GM06990 (cell line): ENCODE measurements at places on chromosomes 6 and 20.
A peak's percentile ranks its signal among the peaks of the same experiment; 100 is the strongest.

GRCh38 chr20:57118107-57118769, 148.2 kb downstream of the BMP7 start:
- DNase-seq, result no peak

DNA sequence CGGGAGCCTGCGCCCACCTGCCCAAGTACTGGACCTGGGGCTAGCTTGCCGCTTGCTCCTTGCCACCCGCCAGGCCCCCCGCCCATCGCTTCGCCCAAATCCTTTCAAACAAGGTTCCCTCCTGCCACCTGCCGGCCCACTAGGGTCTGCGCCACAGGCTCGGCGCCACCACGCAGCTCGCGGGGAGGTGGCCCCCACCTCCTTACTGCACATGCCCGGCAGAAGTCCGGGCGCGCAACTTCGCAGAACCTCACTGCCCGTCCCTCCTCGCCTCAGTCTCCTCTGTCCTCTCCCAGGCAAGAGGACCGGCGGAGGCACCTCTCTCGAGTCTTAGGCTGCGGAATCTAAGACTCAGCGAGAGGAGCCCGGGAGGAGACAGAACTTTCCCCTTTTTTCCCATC, 11.2 kb downstream of the GNAS-AS1 start:
- DNase-seq, result peak; percentile 41

DNA sequence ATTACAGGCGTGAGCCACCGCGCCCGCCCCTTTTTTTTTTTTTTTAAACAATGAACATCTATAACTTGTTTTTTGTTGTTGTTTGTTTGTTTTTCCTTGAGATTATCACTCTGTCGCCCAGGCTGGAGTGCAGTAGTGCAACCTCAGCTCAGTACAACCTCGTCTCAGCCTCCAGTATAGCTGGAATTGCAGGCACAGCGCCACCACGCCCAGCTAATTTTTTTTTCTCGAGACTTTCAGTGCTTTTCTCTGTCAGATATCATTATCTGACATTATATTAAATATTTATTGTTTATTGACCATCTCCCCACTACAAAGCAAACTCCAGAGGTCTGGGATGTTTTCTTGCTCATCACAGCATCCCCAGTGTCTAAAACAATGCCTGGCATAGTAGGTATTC, 2.3 kb upstream of the DLK2 start:
- DNase-seq, result no peak

GRCh38 chr6:44078827-44079671, 48.2 kb downstream of the MRPL14 start:
- DNase-seq, result peak; percentile 60

DNA sequence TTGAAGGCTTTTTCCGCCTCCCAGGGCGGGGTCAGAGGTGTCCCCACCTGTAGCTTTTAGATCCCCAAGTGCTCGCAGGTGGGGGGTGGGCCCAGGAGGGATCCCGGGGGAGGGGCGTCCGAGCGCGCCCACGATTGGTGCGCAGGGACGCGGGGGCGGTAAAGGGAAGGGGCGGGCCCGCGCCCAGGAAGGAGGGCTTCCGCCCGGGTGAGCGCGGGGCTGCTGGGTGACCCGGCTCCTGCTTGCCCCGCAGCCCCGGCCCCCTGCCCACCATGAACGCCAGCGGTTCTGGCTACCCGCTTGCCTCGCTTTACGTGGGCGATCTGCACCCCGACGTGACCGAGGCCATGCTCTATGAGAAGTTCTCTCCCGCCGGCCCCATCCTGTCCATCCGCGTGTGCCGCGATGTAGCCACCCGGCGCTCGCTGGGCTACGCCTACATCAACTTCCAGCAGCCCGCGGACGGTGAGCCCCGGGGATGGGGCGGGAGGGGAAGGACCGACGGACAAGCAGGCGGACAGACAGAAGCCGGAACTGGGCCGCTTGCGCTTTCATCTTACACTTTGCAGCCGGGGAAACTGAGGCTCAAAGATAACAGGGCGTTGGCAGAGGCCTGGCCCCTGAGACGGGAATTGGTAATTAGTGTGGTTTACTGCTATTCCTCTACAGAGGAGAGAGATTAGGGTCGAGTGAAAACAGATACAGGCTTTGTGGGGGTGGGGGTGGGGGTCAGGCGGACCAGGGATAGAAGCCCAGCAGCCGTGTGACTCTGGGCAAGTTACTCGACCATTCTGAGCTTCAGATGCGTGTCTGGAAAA, at the start of gene PABPC1L:
PABPC1L (plus strand) TSS at position 189 of the 818 bp plus-strand sequence; CDS start at position 273, 84 bp downstream.
- DNase-seq, result peak; percentile 87

GRCh38 chr20:56381501-56381900, 10.5 kb downstream of the AURKA start:
- no peak for DNase-seq

DNA sequence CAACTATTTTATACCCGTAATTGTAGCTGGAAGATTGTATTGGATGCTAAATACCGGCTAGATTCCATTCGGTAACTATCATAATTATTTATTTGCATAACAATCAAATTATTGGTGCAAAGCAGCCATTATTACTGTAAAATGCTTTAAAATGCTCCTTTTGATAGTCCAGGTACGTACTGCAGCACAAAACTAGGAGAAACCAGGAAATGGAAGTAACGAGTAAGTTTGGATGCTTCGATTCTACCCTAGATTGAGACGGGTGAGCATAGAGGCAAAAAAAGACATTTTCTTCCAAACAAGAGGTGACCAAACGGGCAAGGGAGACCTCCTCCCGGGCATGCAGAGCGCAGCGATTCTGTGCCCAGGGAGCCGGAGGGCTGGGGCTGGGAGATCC, 469 bp upstream of the XRN2 start:
- no peak for DNase-seq

- DNase-seq, result no peak
Measured at GRCh38 chr20:25221592-25222460, 26.1 kb upstream of the PYGB start.

DNA sequence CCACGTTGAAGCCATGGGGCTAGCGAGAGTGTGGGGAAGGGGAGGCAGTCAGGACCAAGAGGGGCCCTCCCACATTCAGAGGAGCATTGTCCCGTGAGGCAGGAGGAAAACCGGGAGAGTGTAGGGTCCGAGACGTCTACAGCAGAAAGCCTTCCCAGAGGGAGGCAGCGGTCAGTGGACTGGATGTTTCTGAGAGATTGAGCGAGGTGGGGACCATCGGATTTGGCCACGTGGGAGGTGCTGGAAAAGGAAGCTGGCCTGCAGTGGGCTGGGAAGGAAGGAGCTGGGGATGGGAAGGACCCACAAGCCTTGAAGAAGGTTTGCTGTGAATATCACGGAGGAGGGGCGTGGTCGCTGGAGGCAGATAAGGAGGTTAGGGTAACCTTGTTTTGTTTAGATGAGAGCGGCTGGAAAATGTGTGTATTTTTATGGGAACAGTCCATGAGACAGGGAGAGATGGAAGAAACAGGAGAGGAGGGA, 119.0 kb upstream of the RNF24 start:
- no peak for DNase-seq

GRCh38 chr6:135782546-135782945, 69.0 kb upstream of the PDE7B start:
- no peak for DNase-seq

GRCh38 chr6:13917141-13917540, 7.6 kb upstream of the RNF182 start:
- no peak for DNase-seq

GRCh38 chr6:65191471-65191870, 515.6 kb downstream of the EYS start:
- DNase-seq, result no peak

GRCh38 chr6:136491754-136492153, 58.5 kb downstream of the MAP7 start:
- DNase-seq, result no peak

DNA sequence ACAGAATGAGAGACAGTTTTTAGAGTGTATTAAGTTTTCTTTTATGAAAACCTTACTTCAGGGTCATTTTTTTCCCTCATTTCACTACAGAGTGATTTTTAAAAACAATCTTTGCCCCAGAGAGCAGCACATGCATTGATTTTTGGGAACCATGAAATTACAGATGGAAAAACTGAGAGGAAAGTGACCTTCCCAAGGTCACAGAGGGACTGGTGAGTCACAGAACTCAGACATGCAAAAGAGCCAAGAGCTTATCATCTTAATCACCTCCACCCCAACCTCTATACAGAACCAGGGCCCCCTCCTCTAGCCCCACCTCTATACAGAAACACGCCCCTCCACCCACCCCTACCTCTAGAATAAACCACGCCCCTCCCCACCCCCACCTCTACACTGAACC, 10.7 kb downstream of the PXMP4 start:
- no peak for DNase-seq

- no peak for DNase-seq
Measured at GRCh38 chr6:3663081-3663480, 88.4 kb downstream of the PXDC1 start.

- DNase-seq, result no peak
Measured at GRCh38 chr6:143123081-143123480, 62.4 kb downstream of the AIG1 start.

- DNase-seq, result no peak
Measured at GRCh38 chr6:111973118-111973761, 80.7 kb upstream of the CCN6 start.

DNA sequence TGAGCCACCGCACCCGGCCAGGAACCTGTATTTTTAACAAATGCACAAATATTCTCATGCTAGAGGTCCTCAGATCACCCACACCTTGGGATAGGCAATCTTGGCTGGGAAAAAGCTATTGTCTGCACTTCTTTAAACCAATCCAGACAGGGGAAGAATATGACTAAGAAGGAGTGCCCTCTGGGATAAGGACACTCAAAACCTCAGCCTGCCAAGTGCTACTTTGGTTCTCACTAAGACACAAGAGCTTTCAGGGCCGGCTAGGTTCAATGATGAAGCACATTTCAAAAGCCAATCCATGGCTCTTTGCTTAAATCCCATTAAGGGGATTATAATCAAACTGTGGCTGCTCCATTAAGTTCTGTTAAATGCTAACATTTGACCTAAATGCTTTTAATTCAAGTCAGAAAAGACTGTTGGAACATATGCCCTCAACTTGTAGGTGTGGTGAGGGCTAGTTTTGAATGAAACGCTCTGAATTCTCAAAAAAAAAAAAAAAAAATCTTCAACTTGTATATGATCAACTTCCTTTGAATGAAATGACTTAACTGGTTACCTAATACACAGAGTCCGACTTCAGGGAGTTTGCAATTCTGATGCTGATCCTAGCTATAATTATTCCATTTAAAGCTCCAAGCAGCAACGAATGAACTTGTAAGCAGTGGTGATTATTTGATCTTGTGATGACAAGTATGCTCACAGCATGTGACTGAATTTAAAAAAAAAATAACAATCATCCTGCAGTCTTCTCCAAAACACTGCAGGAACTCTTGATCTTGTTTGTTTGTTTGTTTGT, 56.6 kb downstream of the SLC23A2 start:
- no peak for DNase-seq

DNA sequence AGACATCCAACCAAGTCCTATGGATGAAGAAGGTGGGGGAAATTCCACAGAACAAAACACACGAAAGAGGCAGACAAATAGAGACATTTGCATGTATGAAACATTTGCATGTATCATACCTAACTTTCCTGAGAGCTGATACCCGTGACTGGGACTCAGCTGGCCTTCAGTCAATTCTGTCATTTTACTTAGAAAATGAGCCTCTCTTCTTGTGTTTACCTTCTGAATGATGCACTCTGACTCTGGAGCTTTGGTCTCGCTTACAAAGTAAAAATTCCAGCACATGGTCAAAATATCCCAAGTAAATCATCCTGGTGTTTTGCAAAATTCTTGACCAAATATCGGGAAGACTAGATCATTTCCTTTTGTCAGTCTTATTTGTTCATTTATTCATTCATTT, 46.9 kb downstream of the MMUT start:
- DNase-seq, result no peak

- DNase-seq, result no peak
Measured at GRCh38 chr20:32980990-32981389, 23.2 kb downstream of the SUN5 start.

DNA sequence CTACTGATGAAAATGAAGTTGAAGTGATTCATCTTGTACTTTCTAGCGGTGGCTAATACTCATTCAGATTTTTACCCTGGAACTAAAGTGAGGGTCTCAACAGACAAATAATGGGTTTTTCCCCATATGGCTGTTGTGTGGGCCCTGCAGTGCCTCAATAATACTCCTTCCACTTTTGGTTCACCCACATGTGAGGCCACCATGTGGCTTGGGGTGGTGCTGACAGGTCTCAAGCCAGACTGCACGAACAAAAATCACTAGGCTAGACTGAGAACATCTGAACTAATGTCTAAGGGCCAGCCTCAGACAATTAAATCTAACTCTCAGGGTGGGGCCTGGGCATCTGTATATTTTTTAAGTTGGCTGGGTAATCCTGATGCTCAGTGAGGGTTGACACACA, 7.9 kb upstream of the COL12A1 start:
- DNase-seq, result no peak

DNA sequence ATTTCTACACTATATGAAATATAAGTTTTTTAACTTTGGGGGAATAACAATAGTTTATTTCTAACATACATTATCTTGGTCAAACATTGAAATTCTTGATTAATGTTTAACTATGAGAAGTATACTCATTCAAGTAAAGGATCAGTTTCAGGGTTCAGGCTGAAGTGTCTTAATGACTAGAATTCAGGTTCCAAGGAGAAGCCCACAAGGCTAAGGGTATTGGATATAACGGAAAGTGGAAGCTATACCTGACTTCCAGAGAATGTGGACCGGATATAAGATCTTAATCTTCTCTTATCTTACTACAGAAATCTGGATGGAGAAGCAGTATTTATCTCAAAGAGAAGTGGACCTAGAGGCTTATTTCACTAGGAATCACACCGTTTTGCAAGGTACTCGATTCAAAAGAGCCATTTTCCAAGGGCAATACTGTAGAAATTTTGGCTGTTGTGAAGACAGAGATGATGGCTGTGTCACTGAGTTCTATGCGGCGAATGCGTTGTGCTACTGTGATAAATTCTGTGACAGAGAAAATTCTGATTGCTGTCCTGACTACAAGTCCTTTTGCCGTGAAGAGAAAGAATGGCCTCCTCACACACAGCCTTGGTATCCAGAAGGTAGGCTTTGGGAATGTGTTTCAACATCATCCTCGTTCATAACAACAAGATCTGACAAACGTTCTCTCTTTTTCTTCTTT, at the start of gene TINAG:
TINAG (plus strand) TSS at position 153 of the 697 bp plus-strand sequence; CDS start at position 263, 110 bp downstream.
- DNase-seq, result no peak

DNA sequence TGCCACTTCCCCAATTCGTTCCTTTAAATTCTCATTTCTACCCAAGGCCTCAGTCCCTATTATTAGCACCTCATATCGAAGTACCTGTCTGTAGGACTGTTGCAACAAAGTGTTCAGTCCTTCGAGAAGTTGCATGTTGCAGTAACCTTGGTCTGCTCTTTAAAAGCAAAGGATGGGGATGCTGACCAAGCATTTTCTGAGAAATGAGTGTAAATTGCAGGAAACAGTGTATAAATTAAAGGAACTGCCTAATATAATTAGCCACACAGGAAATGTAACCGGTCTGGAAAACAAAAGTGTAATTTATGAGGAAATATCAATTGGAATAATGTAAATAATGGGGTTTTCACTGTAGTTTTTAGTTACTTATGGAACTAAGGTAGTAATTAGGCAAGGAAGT, 261.9 kb upstream of the ARID1B start:
- DNase-seq, result no peak
